ENCODE measurements at places on chromosomes 1 and 21.
A peak's percentile ranks its signal among the peaks of the same experiment; 100 is the strongest.

- no peak for DNase-seq
Observed at GRCh38 chr1:145706086-145706664, 993 bp downstream of the PDZK1 start.

- DNase-seq = no peak
Observed at GRCh38 chr1:51575406-51576084, 41.3 kb upstream of the OSBPL9 start.

- no peak for DNase-seq
Observed at GRCh38 chr1:9881838-9882249, 28.2 kb downstream of the CTNNBIP1 start.

DNA sequence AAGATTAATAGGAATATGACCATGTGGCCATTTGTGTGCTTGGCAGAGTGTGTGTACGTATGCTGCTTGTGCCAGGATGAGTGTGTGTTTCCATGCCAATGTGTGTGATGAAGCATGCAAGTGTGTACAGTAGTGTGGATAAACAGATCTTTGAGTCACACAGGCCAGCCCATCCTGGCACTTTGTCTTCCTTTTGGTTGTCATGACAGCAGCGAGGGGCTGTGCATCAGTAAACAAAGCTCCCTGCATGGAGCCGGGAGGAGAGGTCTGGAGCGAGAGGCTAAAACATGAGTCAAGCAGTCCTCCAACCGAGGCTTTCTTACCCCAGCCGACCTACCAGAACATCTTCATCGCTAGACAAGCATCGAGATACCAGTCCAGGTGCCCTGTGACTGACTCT is 221.2 kb downstream of the CACNA1E start:
- no peak for DNase-seq

DNA sequence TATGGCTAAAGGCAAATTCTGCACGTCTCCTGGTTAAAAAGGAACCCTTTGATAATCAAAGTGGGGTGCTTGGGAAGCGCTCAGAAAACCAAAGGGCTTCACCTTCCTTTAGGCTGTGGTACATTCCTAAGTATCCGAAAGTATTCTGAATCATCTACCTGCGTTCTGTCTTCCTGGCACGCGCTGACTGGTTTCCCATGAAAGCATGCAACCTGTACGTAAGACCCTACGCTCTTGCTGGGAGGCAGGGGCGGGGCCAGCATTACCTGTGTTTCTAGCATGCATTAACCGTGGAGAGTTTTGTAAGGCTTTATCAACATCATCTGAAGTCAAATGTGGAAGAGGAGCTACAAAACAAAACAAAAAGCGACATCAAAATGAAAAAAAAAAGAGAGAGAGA is 96.0 kb downstream of the ERG start:
- DNase-seq = no peak

DNA sequence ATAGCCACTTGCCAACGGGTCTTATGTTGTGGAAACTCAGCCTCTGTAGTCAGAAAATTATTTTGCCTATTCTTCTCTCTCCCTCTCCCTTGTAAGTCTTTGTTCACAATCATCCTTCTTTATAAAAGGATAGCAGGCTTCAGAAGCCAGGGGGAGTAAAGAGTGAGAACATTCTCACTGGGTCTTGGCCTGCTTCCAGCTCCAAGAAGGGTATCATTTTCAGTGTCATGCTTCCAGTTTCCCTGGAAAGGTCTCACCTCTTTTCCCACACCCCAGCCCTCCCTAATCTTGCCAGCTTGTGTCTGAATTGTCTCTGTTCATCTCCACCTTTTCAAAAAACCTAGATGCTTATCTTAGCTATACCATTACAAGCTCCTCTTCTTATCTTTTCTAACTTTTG is 346.2 kb upstream of the LRRC7 start:
- DNase-seq = no peak

GRCh38 chr1:243420016-243420945 is 164.4 kb downstream of the SDCCAG8 start:
- no peak for DNase-seq

DNA sequence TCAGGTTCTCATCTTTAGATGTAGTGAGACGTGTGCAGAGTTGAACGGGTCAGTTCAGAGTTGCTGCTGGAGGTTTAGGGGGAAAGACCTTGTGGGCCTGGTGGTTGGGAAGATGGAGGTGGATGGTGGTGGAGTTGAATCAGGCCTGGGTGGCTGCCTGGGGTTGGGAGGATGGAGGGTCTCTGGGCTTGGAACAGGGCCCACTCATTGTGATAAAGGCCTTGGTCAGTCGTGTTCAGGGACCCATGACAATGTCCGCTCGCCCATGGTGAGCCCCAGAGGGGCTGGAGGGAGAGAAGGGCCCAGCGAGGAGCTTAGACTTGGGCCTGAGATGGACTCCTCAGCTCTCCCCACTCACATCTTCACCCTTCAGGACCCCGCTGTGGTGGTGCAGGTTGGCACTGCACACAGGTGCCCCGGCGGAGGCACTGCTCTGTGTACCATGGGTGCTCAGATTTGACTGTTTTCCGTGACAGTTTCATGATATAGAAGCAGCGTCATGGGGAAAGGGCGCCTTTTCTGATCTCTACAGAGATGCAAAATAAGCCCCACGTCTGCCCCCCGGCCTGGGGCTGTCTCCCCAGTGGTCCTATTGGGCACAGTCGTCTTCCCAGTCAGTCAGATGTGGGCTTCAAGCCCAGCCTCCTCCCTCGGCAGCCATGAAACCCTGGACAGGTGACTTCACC is 39.2 kb downstream of the DISP3 start:
- DNase-seq = no peak

GRCh38 chr1:24421502-24421901 is 5.9 kb downstream of the NIPAL3 start:
- DNase-seq = no peak

DNA sequence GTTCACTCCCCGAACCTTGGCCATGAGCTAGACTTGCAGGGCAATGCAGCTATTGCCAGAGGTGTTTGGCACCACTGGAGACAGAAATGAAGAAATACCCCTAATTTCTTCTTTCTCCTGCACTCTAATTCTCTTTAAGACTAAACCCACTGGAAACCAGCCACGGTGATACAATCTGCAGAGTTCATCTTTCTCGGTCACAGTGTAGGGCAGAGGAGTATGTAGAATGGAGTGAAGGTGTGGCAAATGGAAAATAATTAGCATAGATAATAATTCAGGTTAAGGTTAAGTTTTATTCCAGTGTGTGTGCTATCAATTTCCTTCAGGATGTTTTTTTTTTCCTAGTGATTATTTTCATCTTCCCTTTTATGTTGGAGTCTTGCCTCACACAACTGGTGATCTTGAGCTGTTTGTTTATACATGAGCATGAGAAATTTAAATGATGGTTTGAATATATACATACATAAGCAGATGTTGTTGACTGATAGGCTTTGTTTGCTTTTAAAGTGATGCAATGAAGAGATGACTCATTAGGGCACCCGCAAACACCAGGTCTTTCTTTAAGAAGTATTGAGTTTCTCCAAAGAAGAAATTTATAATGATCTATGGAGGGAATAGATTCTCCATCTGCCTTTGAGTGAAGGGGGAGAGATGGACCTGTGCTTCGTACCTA is 81.9 kb downstream of the SPATA17 start:
- DNase-seq = no peak

DNA sequence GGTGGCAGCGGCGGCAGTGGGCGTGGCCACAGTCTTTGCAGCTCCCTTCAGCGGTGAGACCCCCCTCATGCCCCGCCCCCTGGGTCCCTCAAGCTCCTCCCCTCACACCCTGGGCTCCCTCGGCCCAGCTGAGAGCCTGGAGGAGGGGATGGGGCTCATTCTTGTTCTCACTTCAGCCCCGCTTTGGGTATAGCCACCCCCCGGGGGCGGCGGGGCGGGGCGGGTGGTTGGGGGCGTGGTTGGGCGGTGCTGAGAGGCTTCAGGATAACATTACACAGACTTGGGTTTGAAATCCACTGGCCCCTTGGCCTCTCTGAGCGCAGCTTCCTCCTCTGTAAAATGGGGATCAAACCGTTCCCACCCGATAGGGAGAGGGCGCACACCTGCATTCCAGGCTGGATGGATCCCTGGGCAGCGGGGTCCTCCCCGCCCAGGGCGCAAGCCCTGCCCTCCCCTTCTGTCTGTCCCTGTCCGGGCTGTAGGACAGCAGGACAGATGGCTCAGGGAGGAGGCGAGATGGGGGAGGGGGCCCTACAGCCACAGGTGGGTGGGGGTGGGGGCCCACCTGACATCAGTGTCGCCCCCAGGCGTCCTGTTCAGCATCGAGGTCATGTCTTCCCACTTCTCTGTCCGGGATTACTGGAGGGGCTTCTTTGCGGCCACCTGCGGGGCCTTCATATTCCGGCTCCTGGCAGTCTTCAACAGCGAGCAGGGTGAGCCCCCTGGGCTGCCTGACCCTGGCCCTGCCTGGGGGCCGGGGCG is 5.1 kb downstream of the CLCNKA start:
- no peak for DNase-seq

DNA sequence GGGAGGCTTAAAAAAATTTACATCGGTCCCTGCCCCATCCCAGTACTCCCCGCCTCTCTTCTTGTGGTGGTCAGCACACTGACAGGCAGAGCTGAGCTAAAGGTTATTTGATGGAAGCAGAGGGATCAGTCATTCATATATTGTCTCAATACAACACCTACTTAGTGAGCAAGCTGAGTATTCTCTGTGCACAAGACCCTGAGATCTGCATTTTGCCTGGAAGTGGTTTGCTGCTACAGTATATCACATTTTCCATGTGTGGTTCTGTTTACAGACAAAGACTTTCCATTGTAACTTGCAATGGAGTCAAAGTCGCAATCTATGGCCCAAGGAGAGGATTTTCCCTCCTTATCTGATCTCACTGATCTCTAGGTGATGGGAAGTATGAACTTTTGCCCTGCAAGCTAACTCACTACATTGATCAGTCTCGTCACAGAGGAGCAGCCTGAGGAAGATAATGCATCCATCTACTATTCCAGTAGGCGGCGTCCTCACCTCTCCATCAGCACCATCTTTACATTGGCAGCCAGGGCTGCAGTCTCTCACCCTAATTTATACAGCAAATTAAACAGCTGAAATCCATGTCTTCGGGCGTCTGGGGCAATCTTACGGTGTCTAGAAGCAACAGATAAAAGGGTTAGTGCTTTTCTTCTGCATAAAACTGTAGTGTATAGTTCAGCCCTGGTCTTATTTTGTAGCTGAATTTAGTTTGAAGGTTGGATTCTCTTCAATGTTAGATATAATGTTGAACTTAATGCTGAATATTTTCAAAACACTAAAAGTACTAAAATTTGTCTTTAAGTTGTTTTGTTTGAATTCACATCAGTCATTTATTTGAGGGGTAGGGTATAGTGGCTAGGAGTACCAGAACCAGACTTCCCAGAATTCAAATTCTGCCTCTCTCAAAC is 3.2 kb upstream of the TRAF5 start:
- DNase-seq = peak; percentile 67

DNA sequence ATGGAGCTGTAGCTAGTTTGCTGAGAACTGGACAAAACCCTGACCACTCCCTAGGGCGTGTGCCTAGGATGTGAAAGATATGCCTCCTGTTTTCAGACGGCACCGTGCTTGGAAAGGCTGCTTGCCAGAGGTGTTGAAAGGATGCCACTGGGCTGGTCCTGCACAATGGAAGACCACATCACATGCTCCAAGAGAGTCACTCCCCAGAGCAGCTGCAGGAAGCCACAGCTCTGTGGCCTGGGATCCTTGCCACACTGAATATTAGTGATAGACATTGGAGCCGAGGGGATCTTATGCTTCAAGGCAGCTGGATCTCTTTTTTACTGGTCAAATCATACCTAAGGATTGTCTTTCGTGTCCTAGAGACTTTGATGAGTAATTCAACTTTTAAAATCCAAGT is 6.6 kb upstream of the APP start:
- DNase-seq = peak; percentile 23

- no peak for DNase-seq
Observed at GRCh38 chr21:22120616-22121266, 1122.5 kb downstream of the NCAM2 start.

DNA sequence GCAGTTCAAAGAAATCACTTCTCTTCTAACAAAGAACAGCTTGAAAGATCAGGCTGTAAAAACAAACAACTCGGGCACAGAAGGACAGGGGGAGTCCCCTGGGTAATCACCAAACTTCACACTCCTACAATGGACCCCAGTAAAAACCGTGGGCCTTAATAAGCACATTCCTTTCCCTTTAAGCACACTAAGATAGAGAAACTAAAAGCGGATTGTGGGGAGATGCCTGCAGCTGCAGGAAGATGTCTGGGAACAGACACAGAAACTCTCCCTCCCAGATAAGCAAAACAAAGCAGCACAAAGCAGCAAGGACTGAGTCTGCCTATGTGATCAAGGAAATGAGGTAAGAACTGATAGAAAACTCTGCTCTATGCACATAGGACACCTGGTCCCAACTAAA is 37.6 kb upstream of the CTBS start:
- DNase-seq = no peak

DNA sequence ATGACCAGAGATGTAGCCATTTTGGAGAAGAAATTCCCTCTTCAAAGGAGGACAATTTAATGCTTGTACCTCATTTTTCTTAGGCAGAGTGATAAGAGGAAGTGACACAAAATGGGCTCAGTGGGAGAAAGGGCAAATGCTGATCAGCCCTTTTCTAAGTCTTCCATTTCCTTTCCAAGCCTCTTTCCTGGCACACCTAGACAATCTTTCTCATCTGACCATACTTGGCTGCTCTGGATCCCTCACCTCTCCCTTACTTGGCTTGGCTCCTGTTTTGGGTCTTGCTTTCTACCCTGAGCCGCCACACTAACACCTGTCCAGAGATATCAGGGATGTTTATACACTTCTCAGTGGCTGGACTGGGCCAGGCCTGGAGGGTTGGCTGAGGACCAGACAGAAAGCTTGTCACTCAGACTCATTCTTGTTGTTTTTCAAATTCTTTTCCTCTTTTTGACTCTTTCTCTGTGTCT is 13.1 kb downstream of the TXNIP start:
- peak; percentile 61 for DNase-seq

- no peak for DNase-seq
Observed at GRCh38 chr1:63847308-63847910, 73.6 kb downstream of the ROR1 start.

- DNase-seq = no peak
Observed at GRCh38 chr1:15966081-15966955, 9.6 kb downstream of the ZBTB17 start.

DNA sequence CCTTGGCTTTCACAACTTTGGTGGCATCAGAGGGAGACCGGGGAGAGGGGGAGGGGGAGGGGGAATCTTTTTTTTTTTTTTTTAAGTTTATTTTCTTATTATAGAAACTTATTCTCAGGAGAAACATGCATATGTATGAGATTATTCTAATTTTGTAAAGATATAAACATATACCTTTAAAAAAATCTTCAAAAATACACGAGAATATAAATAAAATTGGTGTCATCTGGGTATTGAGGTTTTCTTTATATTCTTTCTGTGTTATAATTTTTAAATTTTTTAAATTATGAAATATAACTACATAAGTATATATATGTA is 18.9 kb upstream of the SNRPE start:
- DNase-seq = no peak

GRCh38 chr21:33660406-33660805 is 18.1 kb downstream of the ITSN1 start:
- DNase-seq = no peak

DNA sequence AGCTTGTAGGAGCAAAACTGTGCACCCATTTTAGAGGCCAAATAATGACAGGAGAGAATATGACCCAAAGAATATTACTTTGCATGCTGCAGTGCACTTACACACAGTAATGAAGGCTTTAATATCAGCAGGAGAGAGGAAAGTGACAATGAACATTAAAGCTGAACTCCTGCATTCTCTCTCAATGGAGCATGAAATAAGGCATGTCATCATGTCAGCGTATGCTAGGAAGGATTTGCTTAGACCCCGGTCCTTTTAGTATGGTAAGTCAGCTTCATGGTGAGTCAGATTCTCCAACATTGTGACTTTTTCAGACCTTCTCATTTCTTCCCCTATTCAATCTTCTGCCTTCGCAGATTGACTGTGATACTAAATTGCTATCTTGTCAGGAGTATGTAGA is 210.7 kb upstream of the TMPRSS15 start:
- no peak for DNase-seq

Measured in femur (tissue), 1 donor.